ENCODE measurements at places on chromosomes 5 and 9.

GRCh38 chr5:152264645-152265254, 140.3 kb downstream of the NMUR2 start:
- DNase-seq = no peak
- no peak overlapping the region for H3K27ac ChIP-seq
- no peak overlapping the region for H3K4me3 ChIP-seq

DNA sequence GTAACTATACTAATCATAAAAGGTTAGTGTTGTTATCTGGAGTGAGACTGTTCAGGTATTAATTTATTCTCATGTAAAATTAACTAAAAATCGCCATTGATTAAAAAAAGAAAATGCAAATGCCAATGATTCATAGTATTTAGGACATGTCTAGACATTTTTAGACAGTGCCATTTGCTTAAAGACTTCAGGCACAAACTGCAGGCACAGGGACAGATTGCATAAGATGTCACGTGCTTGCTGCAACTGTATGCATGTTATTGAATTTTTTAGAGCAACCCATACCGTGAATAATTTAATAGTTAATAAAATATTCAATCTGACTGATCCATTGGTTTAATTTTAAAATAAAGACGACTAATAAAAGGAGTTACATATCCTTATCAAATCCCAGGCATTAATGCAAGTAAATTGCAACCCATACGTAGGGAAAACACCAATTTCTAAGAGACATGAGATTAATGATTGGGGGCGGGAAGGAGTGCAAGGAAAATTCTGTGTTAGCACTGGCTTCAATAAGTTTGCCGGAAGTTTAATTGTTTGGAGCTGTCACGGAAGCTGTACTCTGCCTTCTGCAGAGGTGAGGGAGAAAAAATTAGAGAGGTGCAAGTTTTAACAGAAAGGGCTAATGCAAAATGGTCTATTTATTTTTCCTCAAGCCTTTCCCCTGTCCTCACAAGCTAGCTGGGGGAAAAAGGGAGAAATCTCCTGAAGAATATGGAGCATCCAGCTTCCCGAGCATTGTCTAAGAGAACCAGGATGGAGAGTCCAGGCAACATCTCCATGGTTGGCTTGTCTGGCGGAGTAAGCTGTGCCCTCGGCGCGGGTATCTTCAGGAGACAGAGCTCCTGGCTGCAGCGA, 2.9 kb downstream of the EDIL3 start:
- H3K4me3 ChIP-seq = peak overlapping the region; percentile 65
- DNase-seq = peak; percentile 3
- peaks cover 5% of the 10 kb centered on the region for H3K4me1 ChIP-seq
- peaks cover 54% of the 10 kb centered on the region for H3K27me3 ChIP-seq

GRCh38 chr5:81826128-81826527, 75.2 kb upstream of the SSBP2 start:
- H3K36me3 ChIP-seq = no peaks in the 10 kb centered on the region
- H3K27ac ChIP-seq = 0 out of 2 replicates have a peak overlapping the region, but pooled peaks have one; percentile 53
- H3K4me3 ChIP-seq = no peak overlapping the region

GRCh38 chr5:93192087-93192486, 388.9 kb downstream of the NR2F1-AS1 start:
- H3K27me3 ChIP-seq = no peaks in the 10 kb centered on the region
- H3K4me1 ChIP-seq = peaks cover 43% of the 10 kb centered on the region
- DNase-seq = peak; percentile 81
- H3K36me3 ChIP-seq = no peaks in the 10 kb centered on the region

DNA sequence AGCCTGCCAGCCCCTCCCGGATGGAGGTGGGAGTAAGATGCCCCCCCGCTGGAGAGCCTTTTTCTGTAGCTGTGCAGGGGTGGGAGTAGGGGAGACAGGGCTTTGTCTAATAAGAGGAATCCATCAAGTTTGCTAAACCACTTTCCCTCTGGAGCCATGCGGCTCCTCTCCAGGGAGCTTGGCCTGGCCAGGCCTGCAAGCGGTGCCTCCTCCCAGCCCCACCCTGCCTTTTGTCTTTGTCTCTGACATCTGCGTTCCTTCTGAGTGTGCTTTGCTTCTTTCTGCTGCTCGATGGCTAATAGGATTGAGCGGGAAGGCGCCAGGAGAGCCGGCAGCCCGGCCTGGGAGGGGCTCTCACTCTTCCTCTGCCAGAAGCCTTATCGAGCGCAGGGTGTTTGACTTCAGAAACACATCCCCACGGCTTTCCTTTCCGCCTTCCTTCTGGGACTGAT, 26.7 kb upstream of the FCN1 start:
- H3K27ac ChIP-seq = no peak overlapping the region
- peak; percentile 29 for DNase-seq
- no peak overlapping the region for H3K4me3 ChIP-seq
- H3K27me3 ChIP-seq = peaks cover 32% of the 10 kb centered on the region
- H3K36me3 ChIP-seq = no peaks in the 10 kb centered on the region

GRCh38 chr5:160434022-160434531, 12.4 kb downstream of the PTTG1 start:
- H3K4me3 ChIP-seq = no peak overlapping the region
- no peak overlapping the region for H3K27ac ChIP-seq

DNA sequence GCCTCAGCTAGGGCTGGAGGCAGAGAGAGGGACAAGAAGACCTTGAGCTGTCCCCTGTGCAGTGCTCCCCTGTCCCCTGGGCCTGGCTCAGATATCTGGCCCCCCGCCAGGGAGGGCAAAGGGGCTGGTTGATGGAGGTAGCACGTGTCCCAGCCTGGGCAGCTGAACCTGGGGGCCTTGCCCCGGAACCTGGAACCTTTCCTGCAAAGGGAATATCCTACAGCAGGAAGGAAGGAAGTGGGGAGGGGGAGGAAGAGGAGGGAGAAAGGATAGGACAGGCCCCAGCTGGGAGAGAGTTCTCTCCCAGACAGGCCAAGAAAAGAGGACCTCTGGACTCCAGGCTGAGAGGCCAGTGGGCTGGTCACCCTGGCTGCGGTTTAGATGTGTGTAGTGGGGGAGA, 27.6 kb upstream of the PSD2 start:
- H3K36me3 ChIP-seq = no peaks in the 10 kb centered on the region
- H3K27ac ChIP-seq = no peak overlapping the region
- no peak for DNase-seq
- H3K4me3 ChIP-seq = no peak overlapping the region
- H3K27me3 ChIP-seq = peaks cover 9% of the 10 kb centered on the region
- H3K4me1 ChIP-seq = no peaks in the 10 kb centered on the region

GRCh38 chr9:130913599-130914416, 17.2 kb upstream of the QRFP start:
- H3K27me3 ChIP-seq = 0 out of 2 replicates have a peak, but pooled peaks cover 4% of the 10 kb centered on the region
- H3K27ac ChIP-seq = peak overlapping the region; percentile 60
- H3K4me1 ChIP-seq = peaks cover 6% of the 10 kb centered on the region
- peak overlapping the region; percentile 29 for H3K4me3 ChIP-seq
- no peak for DNase-seq

- H3K27me3 ChIP-seq = peaks cover 12% of the 10 kb centered on the region
- peaks cover 37% of the 10 kb centered on the region for H3K4me1 ChIP-seq
- H3K36me3 ChIP-seq = no peaks in the 10 kb centered on the region
- H3K27ac ChIP-seq = no peak overlapping the region
- H3K4me3 ChIP-seq = no peak overlapping the region
Measured at GRCh38 chr5:961002-961710, 47.4 kb upstream of the NKD2 start.

GRCh38 chr5:176776916-176777315, 33.4 kb upstream of the UNC5A start:
- no peak overlapping the region for H3K27ac ChIP-seq
- no peak for DNase-seq
- no peaks in the 10 kb centered on the region for H3K4me1 ChIP-seq

DNA sequence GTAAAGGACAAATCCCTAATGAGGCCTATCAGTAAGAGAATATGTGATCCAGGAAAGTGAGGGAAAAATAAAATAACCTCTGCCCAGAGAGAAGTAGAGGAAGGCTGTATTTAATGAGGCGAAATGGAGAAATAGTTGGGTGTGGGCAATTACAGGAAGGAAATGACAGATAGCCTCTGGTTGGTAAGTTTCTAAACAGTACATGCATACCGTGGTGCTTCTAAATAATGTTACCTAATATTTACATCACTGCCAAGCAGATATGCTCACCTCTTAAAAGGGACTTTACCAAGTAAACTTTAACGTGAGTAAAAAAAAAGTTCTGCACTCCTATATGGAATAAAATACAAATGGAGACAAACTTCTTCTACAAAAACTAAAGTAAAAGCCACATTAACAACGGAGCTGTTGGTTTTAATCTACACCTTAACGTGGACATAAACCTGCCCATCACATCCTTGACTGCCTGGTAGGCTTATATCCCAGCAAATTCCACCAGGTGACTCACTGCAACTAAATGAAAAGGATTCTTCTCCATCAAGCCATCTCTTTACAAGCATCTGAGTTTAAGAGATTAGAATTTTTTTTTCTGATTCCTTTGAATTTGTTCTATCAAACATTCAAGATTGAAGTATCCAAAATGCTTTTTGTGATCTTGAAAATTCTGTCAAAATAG, 12.4 kb downstream of the NFIL3 start:
- DNase-seq = peak; percentile 46
- no peaks in the 10 kb centered on the region for H3K27me3 ChIP-seq
- peaks cover 23% of the 10 kb centered on the region for H3K36me3 ChIP-seq
- peaks cover 32% of the 10 kb centered on the region for H3K4me1 ChIP-seq

GRCh38 chr5:57258052-57258451, 84.2 kb downstream of the GPBP1 start:
- H3K27me3 ChIP-seq = no peaks in the 10 kb centered on the region
- H3K4me1 ChIP-seq = no peaks in the 10 kb centered on the region
- H3K27ac ChIP-seq = no peak overlapping the region
- no peak for DNase-seq
- peaks cover 35% of the 10 kb centered on the region for H3K36me3 ChIP-seq
- H3K4me3 ChIP-seq = no peak overlapping the region

DNA sequence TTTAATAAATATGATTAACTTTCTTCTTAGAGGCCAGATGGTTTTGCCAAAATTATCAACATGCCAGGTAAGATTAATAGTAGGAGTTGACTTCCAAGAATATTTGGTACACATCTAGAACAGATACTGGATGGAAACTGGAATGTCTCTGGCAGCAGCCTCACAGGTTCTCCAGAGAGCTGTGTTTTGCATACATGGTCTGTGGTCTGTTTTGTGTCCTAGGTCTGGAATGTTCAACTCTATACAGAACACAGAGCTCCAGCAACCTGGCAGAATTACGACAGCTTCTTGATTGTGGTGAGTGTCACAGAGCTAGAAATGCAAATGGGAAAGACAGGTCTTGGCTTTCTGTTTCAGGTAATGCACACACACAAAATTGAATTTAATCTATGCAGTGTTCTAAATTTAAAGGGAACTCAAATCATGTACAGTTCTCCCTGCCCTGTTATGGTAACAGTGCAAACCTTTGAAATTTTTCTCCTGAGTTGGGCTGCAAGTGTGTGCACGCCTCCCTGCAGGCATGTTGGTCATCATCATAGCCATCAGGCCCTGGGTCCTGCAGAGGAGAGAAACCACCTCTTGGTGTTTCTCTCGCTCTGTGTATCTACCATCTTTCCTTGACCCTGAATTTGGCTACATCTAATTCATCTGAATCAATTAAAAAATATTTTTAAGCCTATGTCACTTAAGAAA, 58.3 kb downstream of the PIK3R1 start:
- H3K36me3 ChIP-seq = peaks cover 17% of the 10 kb centered on the region
- no peak overlapping the region for H3K4me3 ChIP-seq
- H3K4me1 ChIP-seq = peaks cover 34% of the 10 kb centered on the region
- H3K27ac ChIP-seq = no peak overlapping the region

DNA sequence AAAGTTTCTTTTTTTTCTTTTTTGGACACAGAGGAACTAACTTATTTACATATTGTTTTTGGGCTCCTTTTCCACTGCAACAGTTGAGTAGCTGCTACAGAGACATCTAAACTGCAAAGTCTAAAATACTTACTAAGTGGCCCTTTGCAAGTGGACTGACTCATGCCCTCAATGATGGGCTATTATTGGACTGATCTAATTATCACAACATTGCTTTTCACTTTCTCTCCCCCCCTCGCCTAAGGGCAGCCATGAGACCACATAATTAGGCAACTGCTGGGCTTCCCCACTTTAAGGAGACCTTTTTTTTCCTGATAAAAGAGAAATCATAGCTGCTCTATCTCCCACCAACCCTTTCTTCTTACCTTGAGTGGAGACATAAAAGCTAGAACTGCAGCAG, 47.0 kb downstream of the PLK2 start:
- H3K27ac ChIP-seq = no peak overlapping the region
- no peak overlapping the region for H3K4me3 ChIP-seq
- no peaks in the 10 kb centered on the region for H3K36me3 ChIP-seq

- H3K27ac ChIP-seq = no peak overlapping the region
- peak; percentile 41 for DNase-seq
- H3K4me1 ChIP-seq = peaks cover 37% of the 10 kb centered on the region
- no peak overlapping the region for H3K4me3 ChIP-seq
- no peaks in the 10 kb centered on the region for H3K36me3 ChIP-seq
Measured at GRCh38 chr5:67031692-67032091, 164.9 kb downstream of the CD180 start.

GRCh38 chr9:131727184-131727759, 12.6 kb downstream of the RAPGEF1 start:
- peak; percentile 88 for DNase-seq
- peak overlapping the region; percentile 37 for H3K27ac ChIP-seq
- no peaks in the 10 kb centered on the region for H3K36me3 ChIP-seq
- H3K4me1 ChIP-seq = peaks cover 36% of the 10 kb centered on the region
- H3K4me3 ChIP-seq = peak overlapping the region; percentile 8

- H3K27ac ChIP-seq = no peak overlapping the region
- peak; percentile 27 for DNase-seq
- H3K4me3 ChIP-seq = no peak overlapping the region
- H3K36me3 ChIP-seq = no peaks in the 10 kb centered on the region
- H3K27me3 ChIP-seq = no peaks in the 10 kb centered on the region
Measured at GRCh38 chr5:122772446-122772845, 2.4 kb upstream of the SNX2 start.

- no peaks in the 10 kb centered on the region for H3K36me3 ChIP-seq
- no peak overlapping the region for H3K4me3 ChIP-seq
- no peak for DNase-seq
- peaks cover 14% of the 10 kb centered on the region for H3K4me1 ChIP-seq
Measured at GRCh38 chr5:146745931-146746577, 132.5 kb downstream of the PPP2R2B start.

DNA sequence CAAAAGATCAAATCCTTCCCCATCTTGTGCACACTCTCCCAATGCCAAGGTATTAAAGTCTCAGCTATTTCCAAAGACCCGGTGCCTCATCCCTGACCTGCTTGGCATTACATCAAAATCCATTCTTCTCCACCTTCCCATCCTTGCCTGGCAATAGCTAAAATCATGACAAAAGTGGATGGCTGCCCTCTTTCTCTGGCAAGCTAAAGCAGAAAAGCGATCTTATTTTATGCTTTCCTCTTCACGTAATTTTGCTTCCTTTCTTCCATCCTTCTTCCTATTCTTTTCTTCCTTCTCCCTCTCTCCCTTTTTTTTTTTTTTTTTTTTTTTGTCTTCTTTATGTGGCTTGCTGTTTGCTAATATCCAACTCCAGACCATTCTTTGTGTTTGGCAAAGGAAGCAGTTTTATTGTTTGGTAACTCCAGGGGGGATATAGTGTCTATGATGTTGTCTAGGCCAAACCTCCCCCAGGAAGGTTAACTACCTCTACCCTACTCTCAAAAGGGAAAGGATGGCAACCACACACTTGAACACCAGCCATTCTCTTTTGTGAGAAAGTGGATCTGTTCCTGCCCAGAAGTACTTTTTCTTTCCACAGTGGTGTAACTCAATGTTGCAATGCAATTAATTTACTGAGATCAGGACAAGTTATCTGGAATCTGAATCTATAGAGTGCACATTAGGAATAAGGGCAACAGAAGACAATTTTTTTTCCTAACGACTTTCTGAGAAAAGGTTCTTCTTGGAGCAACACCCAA, 120.9 kb upstream of the TMEM161B start:
- no peaks in the 10 kb centered on the region for H3K4me1 ChIP-seq
- H3K4me3 ChIP-seq = no peak overlapping the region
